ENCODE measurements at places on chromosomes 7 and 10.

DNA sequence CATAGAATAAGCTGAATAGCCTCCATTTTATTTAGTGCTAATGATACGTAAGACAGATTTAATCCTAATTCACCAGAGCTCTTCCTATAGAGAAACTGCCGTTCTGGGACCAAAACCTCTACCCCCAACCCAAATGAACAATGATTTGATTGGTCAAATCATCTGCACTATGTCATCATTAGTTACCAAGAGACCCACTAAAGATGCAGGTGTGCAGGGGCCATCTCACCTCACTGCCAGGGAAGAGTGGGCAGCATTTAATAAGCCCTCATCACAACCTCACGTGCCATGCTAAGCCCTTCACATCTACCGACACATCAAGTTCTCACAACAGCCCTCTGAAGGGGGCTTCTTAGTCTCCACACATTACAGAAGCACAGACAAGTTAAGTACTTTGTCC is 87.0 kb downstream of the VIPR2 start:
- DNase-seq, result no peak

GRCh38 chr7:11648980-11649379 is 183.0 kb downstream of the THSD7A start:
- DNase-seq, result no peak

- no peak for DNase-seq
These were observed 39.9 kb downstream of the CALML3 start for GRCh38 chr10:5564537-5565204.

DNA sequence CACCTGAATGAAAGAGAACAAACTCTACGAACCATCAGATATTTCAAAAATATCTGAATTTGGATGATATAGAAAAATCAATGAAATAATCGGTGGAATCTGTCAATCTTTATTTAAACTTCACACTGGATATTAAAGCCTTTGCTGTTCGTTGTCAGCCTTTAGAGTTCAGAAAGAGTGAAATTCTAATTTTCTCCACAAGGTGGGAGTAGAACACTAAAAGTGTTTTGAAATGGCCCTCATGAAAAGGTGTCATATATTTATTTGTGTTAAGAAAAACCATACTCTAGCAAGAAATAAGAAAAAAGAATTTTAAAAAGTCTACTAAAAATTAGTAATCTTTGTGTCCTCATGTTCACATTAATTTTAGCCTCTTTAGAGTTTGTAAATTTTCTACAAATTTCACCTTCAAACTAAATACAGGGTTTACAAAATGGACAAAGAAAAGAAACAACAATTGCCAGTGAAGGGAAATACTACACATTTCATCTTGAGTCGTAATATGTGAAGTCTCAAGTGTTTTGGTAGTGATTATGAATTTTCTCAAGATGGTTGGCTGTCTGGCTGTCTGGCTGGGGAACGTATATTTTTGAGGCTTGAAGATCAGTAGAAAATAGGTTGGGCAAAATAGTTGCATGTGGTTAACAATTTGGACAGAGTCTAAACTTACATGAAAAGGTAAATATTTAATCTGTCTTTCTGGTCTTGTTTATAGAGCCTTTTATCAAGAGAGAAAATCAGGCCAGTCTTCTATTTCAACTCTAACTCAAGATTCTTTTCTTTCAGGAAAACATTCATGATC is 43.7 kb downstream of the DNAJB9 start:
- no peak for DNase-seq

DNA sequence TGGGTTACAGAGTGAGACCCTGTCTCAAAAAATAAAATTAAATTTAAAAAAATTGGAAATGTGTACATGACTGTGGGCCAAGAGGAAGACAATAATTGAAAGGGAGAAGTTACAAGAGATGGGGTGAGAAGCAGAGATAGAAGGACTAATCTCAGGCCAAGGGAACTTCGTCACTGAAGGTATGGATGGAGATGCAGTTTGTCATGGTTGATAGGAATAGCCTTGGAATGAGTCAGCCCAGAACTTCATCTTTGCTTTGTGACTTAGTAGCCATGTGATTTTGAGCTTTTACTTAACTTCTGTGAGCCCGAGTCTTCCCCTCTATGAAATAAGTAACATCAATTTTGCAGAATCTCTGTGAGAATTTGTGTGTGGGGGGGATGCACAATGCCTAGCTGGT is 6.5 kb upstream of the PODXL start:
- DNase-seq, result no peak

GRCh38 chr7:80960244-80960795 is 41.5 kb upstream of the SEMA3C start:
- no peak for DNase-seq

GRCh38 chr10:103838862-103839518 is 16.4 kb downstream of the SH3PXD2A start:
- no peak for DNase-seq

GRCh38 chr7:94907811-94908322 is 473 bp downstream of the PPP1R9A start:
- DNase-seq, result no peak

DNA sequence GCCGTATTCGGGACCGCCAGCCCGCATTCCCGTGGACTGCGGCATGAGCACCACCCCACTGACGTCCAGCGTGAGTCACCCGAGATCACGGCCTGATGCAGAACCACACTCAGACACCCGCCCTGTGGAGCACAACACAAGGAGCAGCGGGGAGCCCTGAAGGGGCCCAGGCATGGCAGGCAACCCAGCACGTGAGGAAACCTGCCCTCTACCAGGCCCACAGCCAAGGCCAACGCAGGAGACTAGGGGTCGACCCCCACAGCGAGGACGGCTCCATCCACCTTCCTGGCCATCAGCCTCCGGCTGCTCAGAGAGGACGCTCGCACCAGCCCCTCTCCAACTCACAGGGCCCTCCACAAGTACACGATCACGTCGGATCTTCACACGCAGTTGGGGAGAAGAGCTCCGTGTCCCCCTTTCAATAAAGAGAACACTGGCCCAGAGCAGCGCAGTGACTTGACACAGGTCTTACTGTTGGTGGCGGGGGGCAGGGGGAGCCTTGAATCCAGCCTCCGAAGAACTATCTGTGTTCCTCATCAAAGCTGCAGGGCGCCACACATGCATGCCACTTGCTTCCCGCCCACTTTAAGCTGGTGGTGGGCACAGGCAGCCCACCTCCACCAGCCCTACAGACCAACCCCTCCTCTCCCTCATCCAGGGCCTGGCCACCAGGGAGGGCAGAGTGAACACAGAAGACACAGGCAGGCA is 22.0 kb downstream of the MAD1L1 start:
- DNase-seq, result no peak

DNA sequence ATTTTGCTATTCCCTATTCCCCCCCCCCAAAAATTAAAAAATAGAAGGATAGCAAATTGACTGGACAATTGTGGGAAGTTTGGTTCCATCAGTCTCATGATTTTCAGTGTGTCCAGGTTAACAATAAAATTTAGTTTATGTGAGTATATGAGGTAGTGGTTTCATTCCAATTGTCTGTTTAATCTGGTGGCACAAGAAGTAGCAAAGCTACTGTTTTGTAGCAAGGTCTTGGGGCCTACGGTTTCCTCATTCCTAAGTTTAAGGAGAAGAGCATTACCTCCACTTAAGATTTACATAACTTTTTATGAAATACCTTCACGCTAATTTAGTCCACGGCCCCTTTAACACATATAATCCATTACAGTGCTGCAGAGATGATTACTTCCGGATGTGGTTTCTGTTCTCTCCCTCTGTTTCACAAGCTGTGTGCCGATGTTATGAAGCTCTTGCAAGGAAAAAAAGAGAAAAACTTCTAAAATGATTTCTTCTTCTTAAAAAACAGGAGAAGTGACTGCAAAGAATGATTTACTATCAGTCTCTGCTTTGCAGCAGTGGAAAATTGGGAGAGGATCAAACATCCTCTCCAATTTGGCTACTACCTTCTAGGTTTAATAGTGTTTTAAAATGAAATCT is 32.7 kb upstream of the NPVF start:
- DNase-seq, result no peak

GRCh38 chr10:114571316-114571999 is 86.6 kb downstream of the ABLIM1 start:
- DNase-seq, result no peak

- DNase-seq, result no peak
These were observed 175.4 kb upstream of the AKR1E2 start for GRCh38 chr10:4650582-4650981.

GRCh38 chr10:88781206-88781605 is 21.3 kb upstream of the LIPM start:
- no peak for DNase-seq

DNA sequence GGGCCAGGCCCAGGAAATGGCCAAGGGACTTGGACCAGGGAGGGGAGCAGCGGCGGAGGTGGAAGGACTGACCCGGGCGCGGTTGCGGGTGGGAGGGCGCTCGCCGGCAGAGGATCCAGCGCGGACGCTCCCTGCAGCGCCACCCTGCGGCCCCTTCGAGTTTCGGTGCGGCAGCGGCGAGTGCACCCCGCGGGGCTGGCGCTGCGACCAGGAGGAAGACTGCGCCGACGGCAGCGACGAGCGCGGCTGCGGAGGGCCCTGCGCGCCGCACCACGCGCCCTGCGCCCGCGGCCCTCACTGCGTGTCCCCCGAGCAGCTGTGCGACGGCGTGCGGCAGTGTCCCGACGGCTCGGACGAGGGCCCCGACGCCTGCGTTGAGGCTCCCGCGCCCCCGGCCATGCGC is 16.8 kb upstream of the ZNF467 start:
- peak; percentile 36 for DNase-seq

DNA sequence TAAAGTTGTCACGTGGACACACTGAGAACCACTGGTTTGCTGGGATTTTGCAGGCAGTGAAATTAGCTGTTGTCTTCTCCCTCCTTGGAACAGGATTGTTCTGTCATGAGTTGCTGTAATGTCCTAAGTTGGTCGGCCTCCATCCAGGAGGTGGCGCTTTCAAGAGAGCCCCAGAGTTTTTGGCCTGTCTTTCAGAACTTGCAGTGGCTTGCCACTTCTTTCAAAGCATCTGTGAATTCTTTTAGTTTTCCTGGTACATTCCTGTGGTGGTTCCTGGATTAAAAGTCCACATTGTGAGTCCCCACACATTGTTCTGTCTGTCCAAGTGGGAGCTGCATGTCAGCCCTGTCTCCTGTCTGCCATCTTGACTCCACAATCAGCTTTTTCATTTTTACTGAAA is 133.8 kb downstream of the PON1 start:
- DNase-seq, result no peak

- DNase-seq, result no peak
These were observed 40.0 kb upstream of the BAMBI start for GRCh38 chr10:28637346-28637745.

DNA sequence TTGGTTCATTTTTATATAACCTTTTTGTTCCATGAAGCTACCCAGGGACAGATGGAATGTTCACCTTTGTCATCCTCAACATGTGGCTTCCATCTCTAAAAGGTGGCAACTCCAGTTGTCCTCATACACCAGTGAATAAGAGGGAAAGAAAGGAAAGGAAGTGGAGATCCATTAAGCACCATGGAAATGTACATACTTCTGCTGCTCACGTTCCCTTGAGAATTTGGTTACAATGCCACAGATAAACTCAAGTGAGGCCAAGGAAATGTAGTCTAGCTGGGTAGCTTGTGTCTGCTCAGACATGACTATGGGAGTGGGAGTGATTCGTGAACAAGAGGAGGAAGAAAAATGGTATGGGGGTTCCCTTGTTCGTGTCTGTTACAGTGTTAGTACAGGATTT is 237.1 kb upstream of the FAM3C start:
- DNase-seq, result no peak

- peak; percentile 24 for DNase-seq
These were observed 31.7 kb downstream of the PAPOLB start for GRCh38 chr7:4830176-4830575.

DNA sequence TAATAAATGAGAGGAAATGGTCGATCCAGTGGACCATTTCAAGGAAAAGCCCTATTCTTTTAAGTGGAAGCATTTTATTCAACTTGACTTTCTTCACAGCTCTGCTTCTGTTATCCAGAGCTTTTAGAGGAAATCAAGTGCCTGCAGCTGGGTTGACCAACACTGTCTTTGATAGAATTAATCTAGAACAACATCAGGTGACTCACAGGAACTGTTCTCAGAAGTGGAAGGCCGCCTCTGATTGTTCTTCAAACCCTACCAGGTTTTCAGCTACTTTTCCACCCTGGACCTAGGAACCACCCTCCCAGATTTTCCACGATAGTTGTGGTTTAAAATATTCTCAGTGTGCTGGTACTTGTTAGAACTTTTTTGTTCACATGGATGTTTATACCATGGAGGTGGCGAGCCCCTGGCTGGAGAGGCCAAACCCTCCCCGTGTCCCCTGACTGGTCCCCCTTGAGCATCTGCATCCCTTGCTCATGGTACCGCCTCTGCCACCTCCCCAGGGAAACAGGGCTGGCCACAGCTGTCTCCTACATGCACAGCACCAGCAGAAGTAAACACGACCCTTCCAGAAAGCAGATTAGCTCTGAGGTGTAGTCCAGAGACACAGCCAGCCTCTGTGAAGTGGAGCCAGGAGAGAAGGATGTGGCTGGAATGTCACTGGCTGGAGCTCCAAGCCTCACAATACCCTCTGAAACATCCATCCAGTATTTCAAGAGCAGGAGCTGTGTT is 293.3 kb downstream of the USP6NL start:
- DNase-seq, result no peak

DNA sequence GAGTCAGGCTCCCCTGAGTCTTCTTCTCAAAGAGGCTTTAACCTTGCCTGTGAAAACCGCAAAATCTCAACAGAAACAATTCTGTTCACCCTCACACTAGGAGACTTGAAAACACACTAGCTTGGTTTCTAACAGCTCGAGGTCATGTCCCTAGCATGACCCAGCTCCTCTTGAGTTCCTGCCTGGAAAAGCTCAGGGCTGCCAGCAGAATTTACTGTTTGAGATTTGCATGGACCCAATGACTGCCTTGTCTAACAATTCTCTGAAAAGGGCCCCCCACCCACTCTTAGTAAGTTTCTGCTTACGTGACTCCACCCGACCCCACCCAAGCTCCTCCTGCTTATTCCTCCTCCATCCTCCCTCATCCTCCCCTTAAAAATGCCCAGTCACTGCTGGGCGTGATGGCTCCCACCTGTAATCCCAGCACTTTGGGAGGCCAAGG is 85.1 kb upstream of the KMT2C start:
- no peak for DNase-seq

DNA sequence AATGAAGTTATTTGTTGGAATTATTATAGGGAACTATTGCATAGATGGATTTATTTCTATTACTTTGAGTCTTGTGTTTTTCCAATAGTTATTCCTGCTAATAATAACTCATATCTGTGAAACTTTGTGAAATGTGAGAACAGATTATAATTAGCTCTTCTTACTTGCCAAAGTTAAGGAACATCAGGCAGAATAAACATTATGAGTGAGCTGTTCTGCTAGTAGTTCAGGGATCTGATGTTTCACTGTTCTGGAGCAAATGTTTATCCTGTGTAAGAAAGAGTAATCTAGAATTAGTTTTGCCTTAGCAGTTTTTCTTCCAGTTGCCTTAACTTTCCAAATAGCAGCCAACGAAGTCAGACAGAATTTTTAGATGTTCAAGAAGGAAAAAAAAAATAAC is 245.2 kb upstream of the PLXDC2 start:
- DNase-seq, result no peak

GRCh38 chr7:67738958-67739357 is 742.3 kb downstream of the TYW1 start:
- no peak for DNase-seq

- no peak for DNase-seq
These were observed 173.2 kb downstream of the EBF3 start for GRCh38 chr10:129790715-129791446.

Data from stimulated activated CD4-positive, alpha-beta T cell treated with anti-CD3 and anti-CD28 coated beads, Interleukin-12 subunit alpha, Interleukin-12 subunit beta, amount 100 ng/mL, for 24 hours (primary cell).